Activated T-cell treated with anti-CD3 and anti-CD28 coated beads, Interleukin-2, amount 50 U/mL, for 72 hours (primary cell): ENCODE measurements at places on chromosomes 3 and 15. TPM values are rescaled to one million over a fixed set of nuclear protein-coding genes. Genes with fewer than 3 reads are reported as not detected.

DNA sequence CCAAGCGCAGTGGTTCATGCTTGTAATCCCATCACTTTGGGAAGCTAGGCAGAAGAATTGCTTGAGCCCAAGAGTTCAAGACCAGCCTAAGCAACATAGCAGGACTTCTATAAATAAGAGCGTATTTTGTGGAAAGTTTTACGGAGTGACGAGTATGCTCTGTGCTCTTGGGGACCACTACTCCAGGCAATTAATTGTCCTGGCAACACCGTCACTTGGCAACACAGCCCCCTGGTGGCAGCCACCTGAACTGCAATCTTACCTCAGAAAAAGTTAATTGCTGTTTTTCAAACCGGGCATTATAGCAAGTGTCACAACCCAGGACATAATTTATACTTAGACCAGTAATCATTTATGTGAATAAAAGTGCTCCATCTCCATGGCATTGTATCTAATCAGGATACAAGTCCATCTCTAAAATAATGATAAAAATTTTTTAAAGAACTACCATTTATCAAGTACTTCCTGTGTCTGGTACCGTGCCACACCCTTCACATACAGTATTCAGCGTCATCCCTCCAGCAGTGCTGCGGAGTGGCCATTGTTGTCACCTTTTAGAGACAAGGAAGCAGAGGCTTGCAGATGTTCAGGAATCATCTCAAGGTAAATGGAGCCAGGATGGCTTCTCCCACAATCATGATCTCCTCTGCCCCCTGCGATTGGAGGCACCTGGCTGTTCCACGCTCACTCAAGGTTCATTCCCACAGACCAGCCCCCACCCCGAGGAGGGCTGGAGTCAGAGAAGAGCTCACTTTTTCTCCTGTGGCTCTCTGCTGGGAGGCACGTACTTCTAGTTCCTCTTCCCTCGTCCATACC lies 34.5 kb downstream of the PLA2G4D start:
- DNase-seq, result peak; percentile 59

DNA sequence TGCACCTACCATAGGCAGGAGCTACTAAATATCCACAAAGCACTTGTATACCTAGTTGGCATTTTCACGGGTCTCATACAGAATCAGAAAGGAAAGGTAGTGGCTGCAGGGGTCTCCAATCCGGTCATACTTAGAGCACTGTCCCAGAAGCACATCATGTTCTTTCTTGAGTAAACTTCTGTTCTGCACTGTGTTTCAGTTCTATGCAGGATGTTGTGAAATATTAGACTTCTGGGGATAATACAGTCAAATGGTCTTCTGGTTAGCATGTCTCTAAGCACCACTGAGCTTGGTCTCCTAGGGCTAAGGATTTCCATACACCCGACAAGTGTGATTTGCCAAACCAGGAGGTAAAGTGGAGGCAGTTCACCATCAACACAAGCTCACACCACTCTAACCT lies 27.9 kb downstream of the MINDY4B start:
- no peak for DNase-seq

Gene SH3GL3
- 0.19 TPM for total RNA-seq

DNA sequence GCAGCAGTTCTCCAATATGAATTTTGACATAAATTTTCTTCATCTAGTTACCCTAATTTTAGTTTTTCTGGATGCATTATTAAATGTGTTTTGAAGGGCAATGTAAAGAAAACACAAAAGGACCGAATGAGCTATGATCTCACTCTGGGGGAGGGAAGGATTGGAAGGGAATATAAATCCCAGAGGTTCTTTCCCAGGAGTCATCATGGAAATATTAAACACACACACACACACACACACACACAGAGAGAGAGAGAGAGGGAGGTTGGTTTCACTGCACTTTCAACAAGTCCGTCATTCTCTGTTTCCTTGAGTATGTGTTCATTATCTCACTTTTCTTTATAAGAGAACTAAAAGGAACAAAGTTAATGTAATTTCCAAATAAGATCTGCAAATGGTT lies 70.7 kb upstream of the DCBLD2 start:
- no peak for DNase-seq

GRCh38 chr3:47536221-47536891 lies 22.8 kb upstream of the ELP6 start:
- DNase-seq, result no peak

Gene MUC4
- 0.42 TPM for total RNA-seq

Gene PPIB
- 228 TPM for total RNA-seq

- no peak for DNase-seq
Measured at GRCh38 chr15:47288794-47289193, 428.5 kb upstream of the SEMA6D start.

- DNase-seq, result no peak
Measured at GRCh38 chr3:179872842-179873241, 163.9 kb downstream of the PEX5L start.

Gene EFHB
- total RNA-seq, result 0.89 TPM

Gene CPN2
- not detected for total RNA-seq

DNA sequence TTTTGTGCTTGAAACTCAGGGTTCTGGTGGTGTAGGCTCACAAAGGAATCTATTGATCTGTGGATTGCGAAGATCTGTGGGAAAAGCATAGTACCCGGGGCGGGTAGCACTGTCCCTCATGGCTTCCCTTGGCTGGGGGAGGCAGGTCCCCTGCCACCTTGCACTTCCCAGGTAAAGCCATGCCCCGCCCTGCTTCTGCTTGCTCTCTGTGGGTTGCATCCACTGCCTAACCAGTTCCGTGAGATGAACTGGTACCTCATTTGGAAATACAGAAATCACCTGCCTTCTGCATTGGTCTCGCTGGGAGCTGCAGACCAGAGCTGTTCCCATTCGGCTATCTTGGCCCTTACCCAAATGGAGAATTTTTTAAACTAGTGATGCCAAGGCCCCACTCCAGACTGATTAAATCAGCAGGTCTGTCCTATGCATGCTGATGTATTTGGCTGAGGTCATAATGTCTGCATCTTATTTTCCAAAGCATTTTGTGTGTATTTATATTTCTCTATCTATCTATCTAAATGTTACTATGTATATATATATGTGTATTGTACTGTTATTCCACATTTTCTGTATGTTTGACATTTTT lies 65.5 kb upstream of the SLC7A14 start:
- DNase-seq, result no peak

DNA sequence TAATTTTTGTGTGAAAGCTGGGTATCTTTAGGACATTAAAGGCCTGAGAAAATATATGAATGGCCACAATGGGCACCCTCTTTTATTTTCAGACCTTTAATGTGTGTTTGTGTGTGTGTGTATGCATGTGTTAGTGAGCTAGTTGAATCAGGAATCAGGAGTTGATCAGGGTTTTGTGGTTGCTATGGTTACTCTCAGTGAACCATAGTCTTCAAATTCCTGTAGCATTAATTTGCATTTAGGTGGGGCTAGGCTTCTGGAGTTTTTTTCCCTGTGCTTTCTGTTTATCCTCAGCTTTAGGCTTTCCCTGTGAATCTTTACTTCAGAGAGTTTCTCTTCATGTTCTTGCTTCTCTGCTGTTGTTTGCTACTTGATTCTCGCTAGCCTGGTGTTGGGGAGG lies 122.0 kb upstream of the ONECUT1 start:
- no peak for DNase-seq

GRCh38 chr15:57625703-57626448 lies 34.2 kb downstream of the MYZAP start:
- no peak for DNase-seq

DNA sequence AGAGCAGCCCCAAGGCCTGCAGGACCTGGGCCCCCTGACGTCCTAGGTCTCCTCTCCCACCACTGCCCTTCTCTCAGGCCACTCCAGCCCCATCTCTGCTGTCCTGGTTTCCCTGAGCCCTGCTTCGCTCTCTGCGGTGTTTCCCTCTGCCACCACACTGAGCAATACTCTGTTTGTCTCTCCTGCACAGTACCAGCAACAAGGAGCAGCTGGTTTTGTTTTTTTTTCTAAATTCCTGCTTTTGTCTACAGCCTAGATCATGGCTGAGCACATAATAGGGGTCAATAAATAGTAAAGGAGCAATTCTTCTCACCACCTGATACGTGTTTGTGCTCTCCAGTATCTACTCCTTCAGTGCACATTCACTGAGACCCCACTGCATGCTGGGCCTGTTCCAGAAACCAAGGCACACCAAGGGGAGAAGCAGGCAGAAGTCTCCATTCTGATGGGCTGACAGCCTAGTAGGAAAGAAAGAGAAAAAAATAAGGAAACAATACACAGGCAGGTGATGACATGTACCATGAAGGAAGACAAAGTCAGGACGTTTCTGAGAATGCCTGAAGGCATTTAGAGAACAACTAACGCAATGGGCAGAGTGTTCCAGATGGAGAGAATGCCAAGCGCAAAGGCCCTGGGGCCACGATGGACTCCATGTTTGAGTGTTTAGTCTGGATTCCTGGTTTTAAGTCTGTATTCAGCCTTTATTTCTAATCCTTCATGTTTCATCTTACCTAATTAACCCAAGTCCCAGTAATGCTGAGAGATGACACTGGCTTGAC lies 6.0 kb upstream of the ACAD9 start:
- no peak for DNase-seq

DNA sequence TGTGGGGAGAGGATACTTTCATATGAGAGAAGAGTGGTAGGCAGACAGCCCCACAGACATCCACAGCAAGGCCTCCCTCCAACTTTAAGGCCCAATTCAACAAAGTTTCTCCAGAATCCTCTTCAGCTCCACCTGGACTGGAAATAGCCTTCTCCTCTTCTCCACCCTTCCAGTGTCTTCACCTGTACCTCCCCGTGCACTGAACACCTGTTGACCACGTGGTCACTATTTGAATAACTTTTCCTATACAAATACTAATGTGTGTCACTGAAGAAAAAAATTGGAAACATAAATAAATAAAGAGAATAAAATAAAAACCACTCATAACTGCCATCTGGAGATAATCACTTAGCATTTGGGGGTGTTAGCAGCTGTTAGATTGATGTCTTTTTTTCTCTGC lies 52.9 kb downstream of the CCNL1 start:
- no peak for DNase-seq

Gene FBXW12
- not detected for total RNA-seq

Gene MEX3B
- total RNA-seq, result 1.4 TPM

DNA sequence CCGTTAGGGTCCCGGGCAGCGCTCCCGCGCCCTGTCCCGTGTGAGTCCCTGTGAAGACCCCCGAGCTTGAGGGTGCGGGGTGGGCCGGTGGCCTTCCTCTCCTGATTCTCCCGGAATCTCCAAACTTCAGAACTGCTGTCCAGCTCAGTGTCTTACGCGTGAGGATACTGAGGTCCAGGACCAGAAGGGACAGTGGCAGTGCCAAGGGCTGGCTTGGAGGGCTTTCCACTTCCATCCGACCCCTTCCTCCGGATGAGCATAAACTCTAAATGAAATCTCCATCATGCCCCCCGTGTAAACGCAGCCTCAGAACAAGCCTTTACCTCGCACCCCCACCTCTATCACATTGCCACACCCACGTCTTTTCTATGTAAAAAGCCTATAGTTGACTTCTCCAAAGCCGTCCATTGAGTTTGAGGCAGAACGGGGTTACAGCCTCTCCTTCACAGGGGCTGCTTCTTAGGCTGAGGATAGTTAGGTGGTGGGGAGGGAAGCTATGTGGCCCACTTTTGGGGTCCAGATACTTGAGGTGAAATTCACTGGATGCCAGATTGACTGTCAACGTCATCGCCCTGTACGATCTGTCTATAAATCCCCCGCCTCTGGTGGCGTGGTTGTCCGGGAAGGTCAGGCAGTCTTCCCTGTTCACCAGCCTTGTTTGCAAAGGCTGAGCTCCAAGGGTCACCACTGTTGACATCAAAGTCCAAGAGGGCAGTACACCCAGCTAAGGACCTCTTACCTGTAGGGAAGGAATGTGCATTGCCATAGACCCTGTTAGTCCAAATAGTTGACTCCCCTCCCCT lies 1.1 kb downstream of the EDEM1 start:
- DNase-seq, result peak; percentile 60

- no peak for DNase-seq
Measured at GRCh38 chr3:11576453-11576852, 67.3 kb downstream of the VGLL4 start.

GRCh38 chr3:195999896-196000295 lies 82.0 kb downstream of the TFRC start:
- no peak for DNase-seq

- DNase-seq, result no peak
Measured at GRCh38 chr3:100720426-100720825, 11.1 kb downstream of the TFG start.

GRCh38 chr15:31457161-31457560 lies 130.5 kb downstream of the KLF13 start:
- no peak for DNase-seq

Gene SPESP1
- 0.58 TPM for total RNA-seq

DNA sequence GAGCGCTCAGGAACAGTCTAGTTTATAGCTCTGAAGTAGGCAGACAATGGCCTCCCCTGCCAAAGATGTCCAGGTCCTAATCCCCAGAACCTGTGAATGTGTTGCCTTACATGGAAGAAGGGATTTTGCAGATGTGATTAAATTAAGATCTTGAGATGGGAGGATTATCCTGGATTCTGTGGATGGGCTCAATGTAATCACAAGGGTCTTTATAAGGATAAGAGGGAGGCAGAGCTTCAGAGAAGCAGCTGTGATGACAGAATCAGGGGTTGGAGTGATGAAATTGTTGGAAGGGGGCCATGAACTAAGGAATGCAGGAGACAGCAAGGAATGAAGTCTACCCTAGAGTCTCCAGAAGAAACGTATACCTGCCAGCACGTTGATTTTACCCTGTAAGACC lies 14.0 kb upstream of the GK5 start:
- DNase-seq, result no peak

Gene ASB14
- not detected for total RNA-seq

GRCh38 chr3:30685267-30685667 lies 78.9 kb downstream of the TGFBR2 start:
- peak; percentile 43 for DNase-seq

Gene GP5
- 1.9 TPM for total RNA-seq

DNA sequence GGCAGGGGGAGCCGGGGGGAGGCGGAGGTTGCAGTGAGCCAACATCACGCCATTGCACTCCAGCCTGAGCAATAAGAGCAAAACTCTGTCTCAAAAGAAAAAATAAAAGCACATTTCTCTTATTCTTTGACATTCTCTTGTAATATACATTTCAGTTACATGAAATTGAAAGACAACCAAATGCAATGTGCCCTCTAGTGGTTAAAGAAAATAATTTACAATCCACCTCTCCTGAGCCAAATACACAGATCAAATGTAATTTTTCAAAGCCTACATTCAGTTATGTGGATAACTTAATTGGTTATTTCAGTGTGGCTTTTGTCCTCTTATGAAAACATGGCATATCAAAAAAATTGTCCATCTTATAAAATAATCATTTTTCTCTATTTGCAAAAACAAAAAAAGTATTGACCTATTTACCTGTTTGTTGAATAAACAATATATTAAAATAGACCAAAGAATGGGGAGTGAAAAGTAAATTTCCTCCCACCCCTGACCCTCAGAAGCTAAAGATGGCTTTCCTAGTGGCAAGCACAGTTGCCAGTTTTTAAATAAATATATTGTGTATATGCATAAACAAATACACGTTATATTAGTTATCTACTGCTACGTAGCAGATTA lies 14.2 kb upstream of the U2SURP start:
- no peak for DNase-seq

Gene LRRC31
- total RNA-seq, result not detected

Gene LDHAL6B
- total RNA-seq, result not detected
